ENCODE measurements at places on chromosomes 1 and 21. TPM values are rescaled to one million over a fixed set of nuclear protein-coding genes. Genes with fewer than 3 reads are reported as not detected.

DNA sequence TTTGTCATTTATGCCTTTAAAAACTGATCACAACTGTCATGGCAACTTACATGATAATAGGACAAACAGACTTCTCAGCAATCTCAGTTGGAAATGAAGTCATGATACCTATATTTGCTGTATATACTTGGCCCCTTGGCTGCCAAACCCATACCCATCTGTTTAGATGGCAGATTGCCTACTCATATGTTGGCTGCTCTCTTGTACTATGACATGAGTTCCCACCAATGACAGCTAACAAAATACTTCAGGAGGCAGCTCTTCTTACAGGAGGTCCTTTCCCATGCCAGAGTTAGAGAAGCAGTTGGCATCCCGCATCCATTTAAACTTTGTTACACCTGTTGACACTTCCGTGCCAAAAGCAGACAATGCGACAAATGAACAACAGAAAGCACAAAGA, 603.1 kb upstream of the ADGRL2 start:
- peak; percentile 0 for DNase-seq

GRCh38 chr1:57336793-57337192, 87.1 kb downstream of the DAB1 start:
- DNase-seq: no peak

GRCh38 chr1:231480008-231480407, 48.5 kb upstream of the TSNAX start:
- DNase-seq: no peak

DNA sequence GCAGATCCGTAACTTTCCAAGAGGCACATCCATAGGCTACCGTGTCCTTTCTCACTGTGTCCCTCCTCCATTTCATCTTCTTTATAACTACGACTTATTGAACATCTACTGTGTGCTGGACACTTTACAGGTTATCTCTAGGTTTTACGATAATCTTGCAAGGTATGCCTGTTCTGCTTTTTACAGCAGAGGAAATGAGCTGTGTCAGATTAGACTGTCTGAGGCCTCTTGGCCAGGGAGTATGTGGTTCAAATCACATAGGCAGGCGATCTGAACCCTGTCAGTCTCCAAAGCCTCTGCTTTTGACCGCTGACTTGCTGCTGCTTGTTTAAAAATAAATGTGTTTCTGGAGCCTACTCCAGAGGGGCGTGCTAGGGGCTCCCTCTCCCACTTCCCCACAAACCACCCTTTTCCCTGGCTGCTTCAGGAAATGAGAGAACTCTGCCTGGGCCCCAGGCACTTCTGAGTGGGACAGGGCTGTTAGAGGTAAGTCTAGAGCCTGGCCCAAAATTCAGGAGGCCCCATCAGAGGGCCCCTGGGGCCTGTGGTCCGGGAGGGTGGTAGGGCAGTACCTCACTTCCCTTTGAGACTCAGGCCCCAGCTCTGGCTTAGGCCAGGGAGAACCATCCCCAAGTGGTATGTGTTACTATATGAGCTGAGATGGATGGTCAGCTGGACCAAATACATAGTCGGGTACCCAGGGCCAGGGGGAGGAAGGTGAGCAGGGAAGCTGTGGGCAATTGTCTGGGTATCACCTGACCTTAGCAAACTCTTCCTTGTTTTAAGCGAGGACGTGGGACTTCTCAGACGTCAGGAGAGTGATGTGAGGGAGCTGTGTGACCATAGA, 4.4 kb downstream of the PSEN2 start:
- DNase-seq: peak; percentile 22

The SEMA4A gene
- total RNA-seq: 1.6 TPM

DNA sequence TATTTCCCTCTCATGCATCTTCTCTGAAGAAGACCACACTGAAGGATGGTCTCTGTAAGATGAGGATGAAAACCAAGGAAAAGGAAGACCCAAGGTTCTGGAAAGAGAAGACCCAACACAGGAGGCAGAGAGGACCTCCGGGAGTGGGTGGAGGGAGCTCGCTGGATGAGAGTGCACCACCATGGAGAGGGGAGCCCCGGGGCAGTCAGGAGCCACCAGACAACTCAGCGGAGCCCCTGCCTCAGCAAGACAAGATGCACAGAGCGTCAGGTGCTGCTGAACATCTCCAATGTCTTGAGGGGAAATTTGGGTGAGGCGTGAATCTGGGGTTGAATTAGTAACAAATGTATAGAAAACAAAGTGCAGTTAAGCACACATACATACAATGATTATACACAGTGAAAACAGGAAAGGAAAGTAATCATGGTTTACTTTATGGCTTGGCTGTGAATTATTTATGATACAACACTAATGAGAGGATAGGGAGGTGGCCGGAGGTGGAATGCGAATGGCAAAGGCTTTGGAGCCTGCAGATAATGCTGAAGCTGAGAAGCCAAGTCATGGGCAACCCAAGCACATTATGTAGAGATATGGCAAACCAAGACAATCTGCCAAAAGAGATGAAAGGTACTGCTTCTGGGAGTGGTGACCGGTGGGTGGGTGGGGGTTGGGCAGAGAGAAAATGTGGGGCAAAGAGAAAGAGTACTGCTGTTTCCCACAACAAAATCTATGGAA, 80.4 kb upstream of the EDN2 start:
- no peak for DNase-seq

- peak; percentile 3 for DNase-seq
These were observed 44.3 kb upstream of the TACSTD2 start for GRCh38 chr1:58621391-58621790.

GRCh38 chr1:228416217-228416933, at the start of gene TRIM17:
Gene TRIM17 (minus strand): TSS chr1:228416861. CDS start chr1:228415072, 1,789 bp downstream.
- no peak for DNase-seq

- no peak for DNase-seq
These were observed 40.5 kb upstream of the NEK2 start for GRCh38 chr1:211715971-211716370.

DNA sequence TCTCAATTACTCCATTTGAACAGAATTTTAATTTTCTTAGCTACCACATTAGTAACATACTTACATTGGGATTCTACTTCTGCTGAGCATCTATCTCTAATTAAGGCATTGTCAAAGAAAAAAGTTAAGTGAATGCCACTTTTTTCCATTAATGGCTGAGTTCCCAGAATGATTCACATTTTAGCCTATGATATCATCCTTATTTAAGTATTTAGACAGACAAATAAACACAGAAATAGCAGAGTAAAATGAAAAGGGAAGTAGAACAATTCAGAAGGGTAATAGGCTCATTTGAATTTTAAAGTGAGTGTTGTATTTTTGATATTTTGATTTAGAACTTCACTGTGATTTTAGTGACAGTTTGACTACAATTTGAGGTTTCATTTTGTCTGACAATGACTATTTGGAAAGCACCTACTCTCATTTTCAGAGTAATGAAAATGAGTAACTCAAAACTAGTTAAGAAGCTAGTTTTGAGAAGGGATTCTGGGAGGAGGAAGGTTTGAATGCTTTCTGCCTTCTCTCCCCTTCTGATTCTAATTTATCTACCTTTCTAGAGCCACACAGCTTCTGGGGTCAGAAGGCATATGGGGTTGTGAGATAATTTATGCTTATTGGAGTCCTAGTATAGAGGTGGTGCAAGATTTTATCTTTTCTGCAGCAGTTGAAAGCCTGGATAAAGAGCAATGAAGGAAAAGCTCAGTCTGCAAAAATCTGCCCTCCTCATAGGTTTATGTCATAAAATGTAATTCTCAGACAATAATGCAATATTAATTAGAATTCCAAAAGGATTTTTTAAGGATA, 15.5 kb downstream of the LYPLAL1 start:
- peak; percentile 53 for DNase-seq

DNA sequence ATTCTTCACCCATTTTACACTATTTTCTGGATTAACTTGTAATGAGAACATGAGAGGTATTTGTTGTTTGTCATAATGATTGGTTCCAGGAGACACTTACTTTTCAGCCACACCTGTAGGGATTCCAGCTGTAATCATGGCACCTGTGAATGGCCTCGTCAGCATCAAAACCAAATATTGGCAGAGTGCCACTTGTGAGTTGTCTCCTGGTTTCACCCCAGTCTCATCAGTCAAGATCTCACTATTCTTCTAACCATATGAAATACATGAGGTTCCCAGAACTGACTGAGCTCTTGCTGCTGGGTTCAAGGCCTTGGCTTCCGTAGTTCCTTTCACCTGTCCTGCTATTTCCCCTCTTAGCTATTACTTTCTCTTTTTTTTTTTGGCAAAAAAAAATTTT, 246.6 kb upstream of the ADGRL2 start:
- DNase-seq: no peak

- no peak for DNase-seq
These were observed 993.0 kb upstream of the PRMT6 start for GRCh38 chr1:106063510-106063909.

The TMOD4 gene
- 0.35 TPM for total RNA-seq

The HSPB7 gene
- total RNA-seq: 94.0 TPM

The FCRL5 gene
- total RNA-seq: not detected

DNA sequence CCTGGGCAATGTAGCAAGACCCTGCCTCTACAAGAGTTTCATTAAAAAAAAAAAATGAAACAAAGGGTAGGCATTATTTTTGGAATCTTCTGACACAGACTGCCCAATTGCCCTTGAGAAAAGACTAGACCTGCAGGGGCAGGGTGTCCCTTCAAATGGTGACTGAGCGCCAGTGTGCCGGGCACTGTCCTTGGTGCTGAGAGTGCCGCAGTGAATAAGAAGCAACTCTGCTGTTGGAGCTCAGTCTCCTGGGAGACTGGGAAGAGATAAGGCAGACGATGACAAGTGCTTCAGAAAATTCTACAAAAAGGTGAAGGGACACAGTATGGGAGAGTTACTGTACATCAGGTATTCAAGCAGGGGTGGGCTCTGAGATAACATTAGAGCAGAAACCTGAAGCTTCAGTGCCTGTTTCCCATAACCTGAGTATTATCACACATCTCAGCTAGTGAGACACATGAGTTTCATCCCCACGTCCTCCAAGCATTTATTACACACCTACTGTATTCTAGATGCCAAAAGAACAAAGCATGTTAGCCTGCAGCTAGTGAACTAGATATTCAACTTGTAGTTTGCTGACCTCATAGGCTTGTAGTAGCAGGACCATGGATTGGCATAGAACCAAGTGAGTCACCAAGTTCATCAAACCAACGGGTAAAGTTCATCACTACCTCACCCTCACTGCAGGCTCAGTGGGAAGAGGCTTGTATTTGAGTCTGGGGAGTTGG, 18.4 kb upstream of the RPL11 start:
- DNase-seq: peak; percentile 75

GRCh38 chr1:247332623-247333361, 1.1 kb upstream of the ZNF496 start:
- DNase-seq: no peak

The ATAD3C gene
- not detected for total RNA-seq

The CCDC185 gene
- total RNA-seq: not detected

DNA sequence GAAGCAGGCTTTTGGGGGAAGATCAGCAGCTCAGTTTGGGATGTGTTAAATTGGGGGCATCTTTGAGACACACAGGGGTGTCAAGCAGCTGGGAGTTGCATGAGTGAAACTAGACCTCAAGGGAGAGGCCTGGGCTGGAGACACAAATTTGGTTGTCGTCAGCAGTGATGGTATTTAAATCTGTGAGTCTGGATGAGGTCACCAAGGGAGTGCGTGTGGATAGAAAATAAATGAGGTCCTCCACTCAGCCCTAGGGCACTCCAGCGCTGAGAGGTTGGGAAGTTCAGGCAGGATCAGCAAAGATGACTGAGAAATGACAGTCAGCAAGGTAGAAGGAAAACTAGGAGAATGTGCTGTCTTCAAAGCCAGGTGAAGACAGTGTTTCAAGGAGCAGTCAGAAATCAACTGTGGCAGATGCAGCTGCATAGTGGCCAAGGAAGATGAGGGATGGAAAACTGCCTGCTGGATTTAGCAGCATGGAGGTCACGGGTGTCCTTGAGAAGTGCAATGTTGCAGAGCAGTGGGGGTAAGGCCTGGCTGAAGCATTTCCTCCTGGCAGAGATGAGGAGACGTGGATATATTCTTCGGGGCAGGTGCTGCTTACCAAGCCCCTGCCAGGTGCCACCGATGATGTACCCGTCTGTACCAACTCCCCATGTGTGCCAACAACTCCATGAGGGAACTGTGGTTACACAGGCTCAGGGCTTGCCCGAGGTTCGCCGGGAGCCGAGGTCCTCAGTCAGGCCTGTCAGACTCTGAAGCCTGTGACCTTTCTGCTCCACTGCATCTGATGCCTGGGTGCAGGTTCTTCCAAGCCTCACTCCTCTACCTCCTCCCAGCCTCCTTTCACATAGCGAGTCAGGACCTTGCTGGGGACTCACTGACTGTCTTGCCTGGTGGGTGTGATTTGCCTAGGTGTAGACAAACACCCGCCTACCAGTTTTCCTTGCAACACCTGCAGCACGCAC, 11.3 kb downstream of the MAP7D1 start:
- peak; percentile 77 for DNase-seq

- peak; percentile 73 for DNase-seq
These were observed 72.8 kb downstream of the S100B start for GRCh38 chr21:46532080-46532479.

The MYOG gene
- total RNA-seq: 1,586 TPM

The CLCA4 gene
- not detected for total RNA-seq

Data from myocyte (in vitro differentiated cells).